T-cell (primary cell): ENCODE measurements at places on chromosomes 6 and 20.
A peak's percentile ranks its signal among the peaks of the same experiment; 100 is the strongest.

- no peak for DNase-seq
These were observed 1.3 kb downstream of the NOTCH4 start for GRCh38 chr6:32222333-32223230.

DNA sequence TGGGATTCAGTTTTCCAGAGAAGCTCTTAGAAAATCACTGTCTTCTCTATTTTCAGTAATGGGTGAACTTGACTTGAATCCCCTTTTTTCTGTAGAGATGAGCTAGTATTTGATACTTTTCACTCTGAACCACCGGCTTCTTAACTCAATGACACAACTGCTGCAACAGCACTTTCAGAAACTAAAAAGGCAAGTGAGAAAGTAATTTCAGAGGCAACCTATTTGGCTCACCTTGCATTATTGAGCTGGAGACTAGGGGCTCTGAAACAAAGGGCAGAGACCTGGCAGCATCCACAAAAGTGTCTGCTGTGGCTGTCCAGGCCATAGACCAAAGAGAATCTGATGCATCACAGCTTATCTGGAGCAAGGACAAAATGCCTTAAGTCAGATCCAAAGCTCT is 289.8 kb upstream of the IRAK1BP1 start:
- DNase-seq, result no peak

DNA sequence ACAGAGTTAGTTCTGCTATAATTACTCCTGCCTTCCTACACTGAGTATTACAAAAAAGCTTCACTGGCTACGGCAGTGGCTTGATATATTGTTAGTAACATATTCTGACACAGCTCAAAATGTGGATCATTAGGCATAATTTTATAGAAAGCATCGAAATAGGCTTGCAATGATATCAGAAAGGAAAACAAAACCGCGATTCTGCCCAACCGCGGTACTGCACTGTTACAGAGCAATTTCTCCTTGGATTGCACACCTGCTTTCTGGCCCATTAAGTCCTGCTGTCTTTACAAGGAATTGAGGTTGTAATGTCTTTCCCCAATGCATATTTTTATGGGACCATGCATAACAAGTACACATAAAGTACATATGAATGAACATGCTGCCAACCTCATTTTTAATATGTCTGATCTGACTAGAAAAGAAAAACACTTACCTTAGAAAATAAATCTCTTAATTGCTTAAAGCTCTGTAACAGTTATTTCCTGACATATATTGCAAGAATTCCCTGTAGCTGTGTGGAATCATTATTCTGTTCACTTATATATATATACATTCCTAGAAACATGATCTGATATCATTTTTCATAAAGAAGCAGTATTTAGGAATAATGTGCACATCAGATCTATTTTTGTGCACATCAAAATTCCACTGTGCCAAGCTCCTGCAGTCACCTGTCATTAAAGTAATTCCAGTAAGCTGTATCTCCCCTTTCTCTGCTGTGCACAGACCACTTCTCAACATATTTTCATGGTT is 763.9 kb downstream of the HACE1 start:
- no peak for DNase-seq

GRCh38 chr6:148451690-148452089 is 109.1 kb downstream of the SASH1 start:
- peak; percentile 11 for DNase-seq

DNA sequence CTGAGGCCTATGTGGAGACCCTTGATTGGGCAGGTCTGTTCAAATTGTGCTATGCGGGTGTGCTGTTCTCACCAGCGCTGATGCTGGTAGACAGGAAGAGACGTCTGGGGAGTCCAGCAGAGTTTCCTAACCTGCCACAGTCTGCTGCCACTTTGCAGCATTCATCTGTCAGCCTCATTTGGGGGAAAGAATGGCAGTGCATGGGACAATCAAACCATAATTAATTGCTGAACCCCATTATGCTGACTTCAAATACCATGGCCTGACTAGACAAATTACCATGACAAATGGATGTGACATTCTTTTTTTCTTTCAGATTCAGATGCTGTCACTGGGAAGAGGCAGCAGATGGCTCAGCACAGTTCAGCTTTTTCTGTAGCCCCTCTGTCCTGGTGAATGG is 171.4 kb upstream of the SYNDIG1 start:
- no peak for DNase-seq

DNA sequence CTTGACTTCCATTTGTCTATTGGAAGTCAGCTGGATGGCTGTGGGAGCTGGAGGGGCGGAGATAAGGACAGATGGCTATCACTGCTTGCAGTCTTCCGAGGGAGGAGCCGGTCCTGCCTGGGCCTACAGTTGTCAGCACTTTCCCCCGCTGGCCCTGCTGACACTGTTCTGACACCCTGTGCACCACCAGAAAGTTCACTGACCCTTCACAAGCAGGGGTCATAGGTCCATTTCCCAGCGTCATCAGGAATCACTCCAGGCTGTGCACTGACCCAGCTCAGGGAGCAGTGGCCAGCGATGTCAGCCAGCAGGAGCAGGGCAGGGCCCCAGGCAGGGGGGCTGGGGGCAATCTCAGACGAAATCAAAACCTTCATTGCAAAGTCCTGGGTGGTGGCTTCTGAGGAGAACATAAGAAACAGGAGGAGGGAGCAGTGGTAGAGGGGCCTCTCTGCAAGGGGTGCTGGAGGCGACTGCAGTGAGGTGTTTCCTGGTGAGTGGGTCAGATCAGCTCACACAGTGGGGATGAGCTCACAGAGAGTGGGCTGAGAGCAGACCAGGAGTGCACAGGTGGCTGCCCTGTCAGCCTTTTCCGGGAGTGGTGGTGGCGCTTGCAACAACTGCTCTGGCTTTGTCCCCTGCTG is 26.5 kb upstream of the PLEKHG1 start:
- no peak for DNase-seq

GRCh38 chr6:43248791-43249190 is 5.5 kb downstream of the TTBK1 start:
- DNase-seq, result no peak

- no peak for DNase-seq
These were observed 138.5 kb downstream of the UST start for GRCh38 chr6:148885136-148885865.

DNA sequence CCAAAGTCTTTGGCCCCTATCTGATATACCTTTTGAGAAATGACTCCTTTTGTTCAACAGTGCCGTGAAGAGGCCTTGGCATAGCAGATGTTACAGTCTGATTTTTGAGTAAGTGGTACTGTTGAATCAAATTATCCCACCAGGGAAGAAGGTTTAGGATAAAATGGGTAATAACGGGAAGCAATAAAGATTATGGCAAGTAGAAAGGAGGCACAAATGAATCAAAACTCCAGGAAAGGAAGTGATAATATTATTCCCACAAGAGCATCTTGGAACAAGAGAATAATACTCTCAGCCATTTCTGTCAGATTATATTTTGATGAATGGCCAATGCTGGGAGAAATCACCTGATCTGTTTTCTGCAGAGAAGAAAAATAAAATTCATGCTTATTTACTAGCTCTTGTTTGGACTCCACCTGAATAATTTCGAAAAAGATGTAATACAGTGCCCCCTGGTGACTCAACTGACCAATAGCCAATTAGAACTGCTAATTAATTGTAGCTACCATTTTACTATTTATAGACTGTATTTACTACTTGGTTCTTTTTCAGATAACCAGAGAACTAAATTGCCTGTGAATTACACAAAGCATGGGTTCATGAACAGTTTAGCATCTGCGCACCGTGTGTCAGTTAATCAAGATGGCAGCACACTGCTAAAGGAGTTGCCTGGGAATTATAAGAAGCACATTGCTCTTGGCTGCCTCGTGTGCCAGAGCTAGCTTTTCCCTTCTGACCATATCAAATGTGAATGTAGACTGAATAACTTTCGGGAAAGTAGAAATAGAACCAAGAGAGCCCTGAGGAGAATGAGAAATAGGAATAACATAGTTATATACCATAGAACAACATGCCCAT is 78.5 kb upstream of the TRDN start:
- no peak for DNase-seq

- no peak for DNase-seq
These were observed 1066.3 kb upstream of the MAP3K7 start for GRCh38 chr6:91653076-91653723.

DNA sequence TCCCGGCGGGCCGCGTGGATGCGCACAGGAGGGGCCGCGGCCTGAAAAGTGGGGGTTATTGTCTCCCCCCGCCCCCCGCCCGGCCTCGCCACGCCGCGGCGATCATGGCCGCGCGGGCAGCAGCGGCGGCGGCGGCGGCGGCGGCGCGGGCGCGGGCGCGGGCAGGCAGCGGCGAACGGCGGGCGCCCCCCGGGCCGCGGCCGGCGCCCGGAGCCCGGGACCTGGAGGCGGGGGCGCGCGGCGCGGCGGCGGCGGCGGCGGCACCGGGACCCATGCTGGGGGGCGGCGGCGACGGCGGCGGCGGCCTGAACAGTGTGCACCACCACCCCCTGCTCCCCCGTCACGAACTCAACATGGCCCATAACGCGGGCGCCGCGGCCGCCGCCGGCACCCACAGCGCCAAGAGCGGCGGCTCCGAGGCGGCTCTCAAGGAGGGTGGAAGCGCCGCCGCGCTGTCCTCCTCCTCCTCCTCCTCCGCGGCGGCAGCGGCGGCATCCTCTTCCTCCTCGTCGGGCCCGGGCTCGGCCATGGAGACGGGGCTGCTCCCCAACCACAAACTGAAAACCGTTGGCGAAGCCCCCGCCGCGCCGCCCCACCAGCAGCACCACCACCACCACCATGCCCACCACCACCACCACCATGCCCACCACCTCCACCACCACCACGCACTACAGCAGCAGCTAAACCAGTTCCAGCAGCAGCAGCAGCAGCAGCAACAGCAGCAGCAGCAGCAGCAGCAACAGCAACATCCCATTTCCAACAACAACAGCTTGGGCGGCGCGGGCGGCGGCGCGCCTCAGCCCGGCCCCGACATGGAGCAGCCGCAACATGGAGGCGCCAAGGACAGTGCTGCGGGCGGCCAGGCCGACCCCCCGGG is 637 bp downstream of the ARID1B start:
- DNase-seq, result peak; percentile 64

DNA sequence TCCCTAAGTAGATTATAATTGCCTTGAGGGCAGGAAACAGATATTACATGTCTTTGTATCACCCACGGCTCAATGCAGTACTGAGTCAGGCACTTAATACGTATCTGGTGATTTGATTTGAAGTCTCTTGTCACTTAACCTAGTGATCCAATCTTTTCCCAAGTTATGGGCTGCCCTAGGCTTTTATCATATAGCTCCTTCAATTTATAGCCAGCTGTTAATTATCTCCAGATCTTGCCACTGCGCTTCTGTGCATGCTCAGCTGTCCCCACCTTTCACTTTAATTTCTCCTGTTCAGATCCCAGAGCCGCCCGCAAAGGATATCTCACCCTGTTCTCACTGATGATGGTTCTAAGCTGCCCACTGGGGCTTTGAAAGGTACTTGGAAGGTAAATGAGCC is 41.9 kb downstream of the SNHG17 start:
- no peak for DNase-seq

DNA sequence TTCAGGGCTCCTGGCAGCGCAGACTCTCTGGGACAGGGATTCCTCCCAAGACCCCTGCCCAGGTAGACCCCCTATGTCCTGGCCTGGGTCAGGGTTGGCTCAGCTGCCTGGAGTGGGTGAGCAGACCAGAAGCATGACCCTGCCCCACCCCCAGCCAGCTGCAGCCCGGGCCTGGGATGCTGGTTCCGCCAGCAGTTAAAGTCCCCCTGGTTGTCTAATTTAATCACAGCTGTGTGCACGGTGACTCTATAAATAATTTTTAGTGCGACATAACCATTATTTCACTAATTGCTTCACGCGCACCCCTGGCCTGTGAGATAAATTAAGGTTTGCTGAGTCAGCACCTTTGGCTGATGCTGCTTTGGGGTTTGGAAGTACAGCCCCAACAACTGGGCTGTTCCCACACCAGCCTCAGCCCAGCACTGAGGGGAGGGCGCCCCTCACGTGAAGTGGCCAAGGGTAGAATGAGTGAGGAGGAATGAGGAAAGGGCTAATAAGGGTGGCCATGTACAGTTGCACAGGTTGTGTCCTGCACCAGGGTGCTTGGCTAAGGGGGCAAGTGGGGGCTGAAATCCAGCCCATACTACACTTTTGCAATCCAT is 26.1 kb upstream of the CDH22 start:
- no peak for DNase-seq

- DNase-seq, result no peak
These were observed 19.4 kb upstream of the OVOL2 start for GRCh38 chr20:18077157-18077556.

DNA sequence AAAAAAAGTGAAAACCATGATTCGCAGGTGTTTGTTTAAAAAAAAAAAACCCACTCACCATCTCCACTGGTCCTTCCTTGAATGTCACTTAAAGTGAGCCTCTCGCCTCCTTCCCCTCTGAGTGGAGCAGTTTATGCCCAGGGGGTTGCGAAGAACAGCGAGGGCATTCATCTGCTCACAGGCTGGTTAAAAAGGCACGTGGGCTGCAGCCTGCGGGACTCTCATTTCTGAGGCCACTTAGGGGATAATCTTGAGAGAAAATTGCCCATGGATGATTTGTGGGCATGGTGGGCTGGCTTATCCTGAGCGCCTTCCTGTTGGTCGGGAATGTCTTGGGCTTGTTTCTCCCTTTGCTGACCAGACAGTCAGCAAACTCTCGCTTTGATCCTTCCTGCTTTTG is 18.9 kb downstream of the BCAS4 start:
- DNase-seq, result no peak

- no peak for DNase-seq
These were observed 123.4 kb downstream of the MAP7 start for GRCh38 chr6:136426627-136427377.

DNA sequence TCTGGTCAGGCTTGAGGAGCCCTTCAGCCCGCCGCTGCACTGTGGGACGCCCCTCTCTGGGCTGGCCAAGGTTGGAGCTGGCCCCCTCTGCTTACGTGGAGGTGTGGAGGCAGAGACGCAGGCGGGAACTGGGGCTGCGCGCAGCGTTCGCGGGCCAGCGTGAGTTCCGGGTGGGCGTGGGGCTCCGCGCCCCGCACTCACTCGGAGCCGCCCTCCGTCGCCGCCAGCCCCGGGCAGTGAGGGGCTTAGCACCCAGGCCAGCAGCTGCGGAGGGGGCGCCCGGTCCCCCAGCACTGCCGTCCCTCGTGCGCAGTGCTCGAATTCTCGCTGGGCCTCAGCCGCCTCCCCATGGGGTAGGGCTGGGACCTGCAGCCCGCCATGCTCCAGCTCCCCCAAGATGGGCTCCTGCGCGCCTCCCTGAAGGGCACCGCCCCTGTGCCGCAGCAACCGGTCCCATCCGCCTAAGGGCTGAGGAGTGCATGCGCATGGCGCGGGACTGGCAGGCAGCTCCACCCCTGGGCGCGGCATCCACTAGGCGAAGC is 695.9 kb downstream of the EPHA7 start:
- no peak for DNase-seq

- no peak for DNase-seq
These were observed 98.6 kb downstream of the RFX6 start for GRCh38 chr6:116975600-116975999.
